ENCODE measurements at places on chromosomes 11 and 22.
A peak's percentile ranks its signal among the peaks of the same experiment; 100 is the strongest.

GRCh38 chr22:38402204-38402603 is 52.8 kb downstream of the KCNJ4 start:
- DNase-seq, result no peak

- no peak for DNase-seq
These were observed 10.9 kb upstream of the FCHSD2 start for GRCh38 chr11:73152861-73153483.

- no peak for DNase-seq
These were observed 3.7 kb upstream of the PGGHG start for GRCh38 chr11:285021-285893.

- no peak for DNase-seq
These were observed 71.6 kb downstream of the CELSR1 start for GRCh38 chr22:46465793-46466192.

GRCh38 chr11:108534274-108534882 is 36.2 kb upstream of the POGLUT3 start:
- DNase-seq, result no peak

- peak; percentile 77 for DNase-seq
These were observed 161.0 kb upstream of the SORL1-AS1 start for GRCh38 chr11:121613724-121614123.
